Fibroblast of mammary gland (primary cell): ENCODE measurements at places on chromosomes 16 and 17.

- DNase-seq: no peak
Observed at GRCh38 chr16:66474750-66475199, 47.7 kb downstream of the BEAN1 start.

DNA sequence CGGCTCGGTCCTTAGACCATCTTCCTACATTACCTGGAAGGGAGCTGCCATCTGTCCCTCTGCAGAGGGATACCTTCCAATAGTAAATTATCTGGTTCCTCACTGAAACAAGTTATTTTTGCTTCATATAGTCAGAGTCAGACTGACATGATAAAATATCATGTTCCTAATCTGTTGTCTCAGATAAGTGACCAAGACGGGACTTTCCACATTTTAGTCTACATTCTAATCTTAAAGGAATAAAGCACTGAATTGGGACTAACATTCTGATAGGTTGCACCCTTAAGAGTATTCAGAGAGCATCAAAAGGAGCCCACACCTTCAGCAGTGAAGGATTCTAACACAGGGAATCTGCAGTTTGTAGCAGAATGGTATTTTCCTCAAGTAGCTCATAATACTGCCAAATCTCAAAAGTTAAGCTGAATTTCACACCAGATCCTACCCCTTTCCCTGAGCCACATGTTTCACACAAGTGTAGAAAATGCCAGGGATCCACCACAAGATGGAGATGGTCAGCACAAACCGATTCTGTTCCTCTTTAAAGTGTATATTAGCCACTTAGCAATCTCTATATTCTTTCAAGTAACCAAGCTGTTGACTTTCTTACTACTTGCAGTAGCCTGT, 13.4 kb downstream of the GINS2 start:
- DNase-seq: peak; percentile 54

DNA sequence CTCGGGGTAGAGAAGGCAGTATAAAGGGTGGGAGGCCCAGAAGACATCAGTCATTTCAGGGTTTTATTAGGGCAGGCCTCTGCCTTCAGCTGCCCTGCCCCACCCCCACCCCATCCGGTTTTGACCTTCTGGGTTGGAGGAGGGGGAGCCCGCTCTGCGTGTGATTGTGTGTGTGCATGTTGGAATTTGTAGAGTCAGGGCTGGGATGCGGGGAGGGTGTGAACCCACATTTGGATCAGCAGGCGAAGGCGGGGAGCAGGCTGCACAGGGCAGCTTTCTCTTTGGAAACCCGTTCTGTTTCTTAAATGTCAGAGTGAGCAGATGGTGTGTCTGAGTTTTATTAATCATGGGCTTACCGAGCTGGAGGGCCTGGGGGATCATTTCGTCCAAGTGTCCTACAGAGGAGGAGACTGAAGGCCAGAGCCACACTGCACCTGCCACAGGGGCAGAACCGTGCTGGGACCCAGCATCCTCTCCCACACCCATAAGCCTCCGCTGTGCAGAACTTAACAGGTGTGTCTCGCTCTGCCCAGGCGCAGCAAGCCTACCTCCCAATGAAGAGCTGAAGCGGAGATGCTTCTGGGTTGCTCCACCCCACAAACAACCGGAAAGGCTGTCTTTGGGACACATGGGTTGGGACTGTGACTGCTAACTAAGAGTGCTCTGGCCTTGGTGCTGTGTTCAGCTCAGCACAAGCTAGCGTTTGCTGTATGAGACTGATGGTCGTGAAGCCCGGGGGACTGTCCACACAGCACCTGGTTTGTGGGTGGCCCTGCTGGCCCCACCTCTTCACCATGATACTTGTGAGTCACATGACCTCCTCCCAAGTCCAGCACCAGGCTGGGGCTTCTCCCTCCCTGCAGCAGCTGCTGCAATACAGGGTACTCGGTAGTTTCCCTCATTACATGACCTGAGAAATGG, 70.9 kb upstream of the GSE1 start:
- DNase-seq: no peak

DNA sequence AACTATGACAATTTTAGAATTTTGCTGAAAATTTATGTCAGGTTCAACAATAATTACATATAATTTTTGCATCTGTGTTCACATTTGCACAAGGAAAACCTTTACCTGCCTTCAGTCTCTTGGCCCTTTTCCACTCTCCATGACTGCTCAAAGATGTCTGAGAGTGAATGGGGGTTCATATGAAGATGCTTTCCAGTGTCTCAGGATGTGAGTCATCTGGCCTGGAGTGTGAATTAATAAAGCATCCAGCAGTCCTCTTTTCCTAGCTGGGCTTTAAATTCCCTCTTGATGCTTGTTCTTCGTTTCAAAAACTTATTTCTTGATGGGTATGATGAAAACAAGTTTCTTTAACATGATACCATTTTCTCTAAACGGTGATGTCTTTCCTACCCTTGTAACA, 99.9 kb downstream of the CDK5R1 start:
- DNase-seq: peak; percentile 51

DNA sequence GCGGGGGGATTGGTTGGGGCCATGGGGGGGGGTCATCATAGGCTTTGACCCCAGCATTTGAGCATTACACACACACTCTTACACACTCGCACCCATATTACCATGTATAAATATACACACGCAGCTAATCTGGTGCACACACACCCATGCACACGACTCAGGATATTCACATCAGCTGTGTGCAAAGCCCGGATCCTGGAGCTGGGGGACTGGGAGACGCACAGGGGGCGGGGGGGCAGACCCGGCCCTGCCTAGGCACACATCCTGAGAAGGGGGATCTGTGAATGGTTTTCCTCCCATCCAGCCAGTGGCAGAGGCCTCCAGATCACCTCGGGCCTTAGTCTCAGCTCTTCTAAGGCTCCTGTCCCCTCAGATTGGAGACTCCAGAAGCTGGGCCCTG, 5.6 kb downstream of the ASGR2 start:
- no peak for DNase-seq

DNA sequence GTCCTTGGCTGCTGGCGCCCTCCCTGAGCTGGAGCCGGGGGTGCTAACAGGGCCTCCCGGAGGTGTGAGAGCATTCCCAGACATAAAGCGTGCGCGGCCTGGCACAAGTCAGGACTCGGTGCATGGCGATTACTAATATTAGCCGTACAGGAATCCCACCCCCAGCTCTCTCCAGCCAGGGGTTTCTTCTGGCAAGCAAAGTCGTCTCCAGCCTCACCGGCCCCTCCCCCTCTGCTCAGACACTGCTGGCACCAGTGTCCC, 5.0 kb downstream of the CASKIN1 start:
- no peak for DNase-seq

DNA sequence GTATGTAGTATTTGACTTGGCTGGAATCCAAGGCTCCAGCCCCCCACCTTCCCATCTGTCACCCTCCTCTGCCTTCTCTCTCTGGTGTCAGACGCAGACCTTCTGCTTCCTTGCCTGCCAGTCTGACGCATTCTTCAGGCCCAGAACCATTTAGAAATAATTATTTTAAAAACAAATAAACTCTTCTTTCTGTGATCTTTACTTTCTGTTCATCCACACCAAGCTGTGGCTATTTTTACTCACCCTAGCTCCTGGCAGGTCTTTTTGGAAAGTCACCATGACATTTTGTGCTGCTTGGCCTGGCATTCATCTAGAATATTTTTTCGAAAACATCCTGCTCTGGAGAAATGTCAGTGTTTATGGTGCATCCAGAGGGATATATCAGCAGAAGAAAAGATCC, 330.7 kb upstream of the ASIC2 start:
- DNase-seq: no peak

- no peak for DNase-seq
Observed at GRCh38 chr16:67389911-67390815, 3.1 kb downstream of the TPPP3 start.

GRCh38 chr17:42585353-42585752, 7.8 kb upstream of the PSMC3IP start:
- DNase-seq: no peak

DNA sequence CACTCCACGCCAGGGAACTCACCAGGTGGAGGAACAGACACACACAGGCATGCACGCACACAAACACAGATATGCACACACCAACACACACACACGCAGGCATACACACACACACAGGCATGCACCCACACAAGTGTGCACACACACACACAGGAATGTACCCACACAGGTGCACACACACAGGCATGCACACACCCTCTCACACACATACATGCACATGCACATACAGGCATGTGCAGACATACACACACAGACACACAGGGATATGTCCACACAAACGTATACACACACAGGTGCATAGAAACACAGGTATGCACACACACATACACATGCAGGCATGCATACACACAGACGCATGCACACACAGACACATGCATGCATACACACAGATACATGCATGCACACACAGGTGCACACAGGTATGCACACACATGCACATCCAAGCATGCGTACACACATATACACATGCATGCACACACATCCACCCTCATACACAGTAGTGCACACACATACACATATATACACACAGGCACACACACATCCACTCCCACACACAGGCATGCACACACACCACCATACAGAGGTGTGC, 39.2 kb downstream of the COTL1 start:
- no peak for DNase-seq

DNA sequence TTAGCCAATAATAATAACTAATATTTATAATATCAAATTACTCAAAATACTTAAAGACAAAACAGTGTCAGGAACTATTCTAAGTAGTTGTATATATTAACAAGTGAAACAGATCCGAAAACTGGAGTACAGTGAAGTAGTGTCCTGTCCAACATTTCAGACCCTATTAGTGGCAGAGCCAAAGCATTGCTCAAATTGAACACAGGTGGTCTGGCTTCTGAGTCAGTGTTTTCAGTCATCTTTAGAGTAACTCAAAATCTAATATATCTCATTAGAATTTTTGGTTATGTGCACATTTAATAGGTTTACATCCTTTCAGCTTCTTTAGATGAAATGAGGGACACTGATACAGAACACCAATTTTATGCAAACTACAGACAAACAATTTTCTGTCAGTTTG, 652.5 kb downstream of the CDH11 start:
- DNase-seq: no peak

DNA sequence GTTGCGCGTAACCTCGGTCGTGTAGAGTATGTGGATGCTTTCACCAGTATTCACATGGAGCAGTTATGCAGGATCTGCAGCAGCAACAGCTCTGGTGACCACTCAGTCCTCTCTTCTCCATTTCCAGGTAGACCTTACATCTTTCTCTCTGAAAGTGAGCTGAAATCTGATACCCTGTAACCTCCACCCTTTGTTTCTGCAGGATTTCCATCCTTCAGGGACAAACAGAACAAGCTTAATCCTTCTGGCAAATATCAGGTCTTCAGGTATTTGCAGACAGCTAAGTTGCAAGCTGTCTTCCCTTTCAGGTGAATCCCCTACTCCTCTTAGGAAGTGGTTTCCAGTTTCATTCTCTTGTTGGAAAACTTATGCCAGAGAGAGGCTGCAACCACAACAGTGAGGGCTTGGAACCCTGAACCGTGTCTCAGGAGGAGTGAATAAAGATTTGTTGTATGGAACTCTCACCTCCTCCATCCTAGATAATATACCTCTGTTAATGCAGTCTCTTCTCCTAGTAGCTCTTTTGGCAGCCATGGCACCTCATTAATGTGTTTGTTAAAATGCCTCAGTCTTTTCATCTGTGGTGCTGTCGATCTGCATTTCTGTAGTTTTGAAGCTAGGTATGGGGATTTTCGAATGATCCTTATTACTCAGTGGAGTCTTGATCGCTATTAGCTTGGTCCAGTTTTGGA, 172.5 kb downstream of the PRKCA start:
- no peak for DNase-seq

GRCh38 chr16:47816511-47816910, 339.3 kb downstream of the ABCC12 start:
- no peak for DNase-seq

- peak; percentile 99 for DNase-seq
Observed at GRCh38 chr16:89505204-89506112, 2.7 kb upstream of the SPG7 start.

DNA sequence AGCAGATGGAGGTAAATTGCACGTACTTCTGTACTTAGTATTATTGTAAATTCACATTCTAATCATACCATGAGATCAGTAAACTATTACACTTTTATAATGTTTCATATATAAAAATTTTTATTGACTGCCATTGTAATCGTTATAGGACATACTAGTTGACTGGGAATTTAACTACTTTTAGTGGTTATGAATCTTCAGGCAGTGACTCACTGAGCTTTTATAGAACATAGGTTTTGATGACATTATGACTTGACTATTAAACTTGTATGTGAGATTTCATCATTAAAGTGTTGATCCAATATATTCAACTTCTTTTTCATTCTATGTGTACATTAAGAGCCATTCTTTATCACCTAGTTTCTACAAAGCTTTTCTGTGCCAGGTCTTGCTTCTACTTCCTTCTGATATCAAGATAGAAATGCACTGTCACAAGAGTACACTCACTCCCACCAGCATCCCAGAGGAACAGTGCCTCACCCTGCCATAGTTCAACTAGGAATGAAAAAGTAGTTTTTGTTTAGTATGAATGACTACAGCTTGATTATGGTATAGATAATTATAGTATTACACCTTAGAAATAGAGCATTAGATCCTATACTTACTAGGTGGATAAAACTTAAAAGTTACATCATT, 142.4 kb upstream of the RBL2 start:
- DNase-seq: peak; percentile 49

- peak; percentile 24 for DNase-seq
Observed at GRCh38 chr17:56222255-56222654, 69.0 kb downstream of the ANKFN1 start.

- DNase-seq: no peak
Observed at GRCh38 chr17:37694734-37695133, 50.1 kb downstream of the HNF1B start.

GRCh38 chr17:46968896-46969295, 10.2 kb downstream of the RPRML start:
- DNase-seq: no peak

- no peak for DNase-seq
Observed at GRCh38 chr17:48027322-48027981, 10.1 kb downstream of the COPZ2 start.

DNA sequence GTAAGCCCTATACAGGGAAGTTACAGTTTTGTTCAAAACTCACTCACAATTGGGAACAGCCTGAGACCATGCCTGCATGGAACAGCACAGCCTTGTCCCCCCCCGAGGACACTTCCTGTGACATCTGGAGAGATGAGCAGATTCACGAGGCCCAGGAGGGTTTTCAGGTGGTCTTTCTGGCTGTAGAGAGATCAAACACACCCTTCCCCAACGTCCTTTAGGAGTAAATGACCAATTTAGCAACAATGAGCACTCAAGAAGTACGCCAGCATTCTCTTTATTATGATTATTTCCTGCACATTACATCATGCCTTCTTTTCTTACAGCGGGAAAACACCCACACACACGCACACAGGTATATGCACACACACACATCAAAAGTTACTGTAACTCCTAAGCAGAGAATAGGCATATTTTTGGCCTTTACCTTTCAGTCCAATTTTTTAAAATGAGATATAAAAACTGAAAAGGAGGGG, 39.0 kb downstream of the ADCY9 start:
- DNase-seq: no peak
